ENCODE measurements at places on chromosomes 6 and 20.

- no peak for DNase-seq
Measured at GRCh38 chr20:33810259-33810658, 889 bp upstream of the CHMP4B start.

DNA sequence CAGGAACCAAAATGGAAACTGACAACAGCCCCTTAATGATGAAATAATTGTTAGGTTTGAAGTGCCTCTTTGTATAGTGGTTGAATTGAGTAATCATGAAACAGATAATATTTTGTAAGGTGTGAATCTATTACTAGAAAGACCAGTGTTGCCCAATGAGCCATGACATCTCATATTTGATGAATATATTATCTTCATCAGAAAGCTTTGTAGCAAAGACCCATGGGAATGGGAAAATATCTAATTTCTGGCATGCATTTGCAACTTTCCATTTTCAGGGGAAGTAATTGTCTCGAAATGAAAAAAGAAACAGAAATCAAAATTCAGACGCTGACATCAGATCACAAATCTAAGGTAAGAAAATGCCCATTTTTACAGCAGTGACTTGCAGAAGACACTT, 57.3 kb upstream of the LAMP5 start:
- DNase-seq = no peak

DNA sequence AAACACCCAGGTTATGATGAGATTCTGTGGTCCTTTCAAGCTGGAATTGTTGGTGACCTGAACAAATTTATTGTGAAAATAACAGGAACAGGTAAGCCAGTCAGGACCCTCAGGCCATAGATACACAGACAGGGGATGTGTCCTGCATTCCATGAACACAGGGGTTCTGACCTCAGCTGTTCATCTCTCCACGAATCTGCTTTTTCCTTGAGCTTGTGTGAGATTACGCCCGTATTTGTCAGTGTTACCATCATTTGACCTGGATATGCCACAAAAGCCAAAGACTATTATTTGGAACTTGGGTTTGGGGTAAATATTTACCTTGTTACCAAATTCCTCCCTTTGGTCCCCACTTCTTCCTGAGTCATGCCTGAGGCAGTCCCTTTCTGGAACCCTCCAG, 288.9 kb downstream of the PREX1 start:
- DNase-seq = no peak

GRCh38 chr6:46954837-46955451, 33.2 kb upstream of the ADGRF5 start:
- no peak for DNase-seq

- no peak for DNase-seq
Measured at GRCh38 chr6:25266456-25267100, 12.6 kb upstream of the CARMIL1 start.

- no peak for DNase-seq
Measured at GRCh38 chr6:42921801-42922200, 5.9 kb downstream of the PTCRA start.

DNA sequence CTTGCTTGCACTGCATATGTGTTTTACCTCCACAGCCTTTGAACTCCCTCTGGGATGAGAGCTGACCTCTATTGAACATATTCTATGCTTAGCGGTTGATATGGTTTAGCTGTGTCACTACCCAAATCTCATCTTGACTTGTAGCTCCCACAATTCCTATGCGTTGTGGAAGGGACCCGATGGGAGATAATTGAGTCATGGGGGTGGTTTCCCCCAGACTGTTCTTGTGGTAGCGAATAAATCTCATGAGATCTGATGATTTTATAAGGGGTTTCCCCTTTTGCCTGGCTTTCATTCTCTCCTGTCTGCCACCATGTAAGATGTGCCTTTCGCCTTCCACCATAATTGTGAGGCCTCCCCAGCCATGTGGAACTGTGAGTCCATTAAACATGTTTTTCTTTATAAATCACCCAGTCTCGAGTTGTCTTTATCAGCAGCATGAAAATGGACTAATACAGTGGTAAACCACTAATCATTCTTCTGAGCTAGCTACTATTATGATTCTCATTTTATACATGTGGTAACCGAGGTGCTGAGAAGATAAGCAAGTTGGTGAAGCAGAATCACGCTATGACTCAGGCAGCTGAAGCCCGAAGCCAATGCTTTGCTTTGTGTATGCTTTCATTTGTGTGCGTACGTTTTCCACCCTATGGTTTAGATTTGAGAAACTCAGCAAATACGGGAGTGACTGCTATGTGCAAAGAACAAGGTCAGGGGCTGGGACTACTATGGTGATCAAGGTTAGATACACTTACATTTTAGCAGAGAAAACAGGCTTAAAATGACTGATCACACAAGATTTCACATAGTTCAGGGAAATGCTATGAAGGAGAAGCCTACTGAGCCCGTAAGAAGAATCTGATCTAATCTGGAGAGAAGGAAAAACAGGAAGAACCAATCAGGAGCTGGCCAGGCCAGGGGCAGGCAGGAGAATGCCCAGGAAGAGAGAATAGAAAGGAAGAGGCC, 363.5 kb downstream of the ESR1 start:
- no peak for DNase-seq

DNA sequence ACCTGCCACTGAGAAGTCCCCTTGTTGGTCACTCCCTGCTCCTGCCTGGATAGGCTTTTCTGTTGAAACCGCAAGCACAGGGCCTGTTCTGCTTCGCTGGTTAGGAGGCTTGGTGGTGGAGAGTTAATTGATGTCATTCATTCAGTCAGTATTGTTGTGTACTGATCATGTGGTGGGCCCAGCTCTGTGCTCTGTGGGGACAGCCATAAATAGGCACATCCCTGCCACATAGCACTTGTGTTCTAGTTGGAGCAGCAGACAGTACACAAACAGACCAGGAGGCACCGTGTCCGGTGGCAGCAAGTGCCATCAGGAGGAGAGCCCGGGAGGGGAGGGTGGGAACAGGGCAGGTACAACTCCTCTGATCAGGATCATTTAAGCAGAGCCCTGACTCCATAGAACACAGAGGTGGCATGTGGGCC, 155.2 kb upstream of the INSM1 start:
- DNase-seq = no peak

GRCh38 chr6:102149191-102149590, 755.7 kb downstream of the GRIK2 start:
- no peak for DNase-seq

GRCh38 chr6:7267466-7268091, 45.4 kb downstream of the SSR1 start:
- DNase-seq = peak; percentile 72

GRCh38 chr20:23079016-23079351, 7.1 kb downstream of the CD93 start:
- no peak for DNase-seq

- peak; percentile 28 for DNase-seq
Measured at GRCh38 chr20:44209686-44210405, 725 bp downstream of the OSER1 start.

DNA sequence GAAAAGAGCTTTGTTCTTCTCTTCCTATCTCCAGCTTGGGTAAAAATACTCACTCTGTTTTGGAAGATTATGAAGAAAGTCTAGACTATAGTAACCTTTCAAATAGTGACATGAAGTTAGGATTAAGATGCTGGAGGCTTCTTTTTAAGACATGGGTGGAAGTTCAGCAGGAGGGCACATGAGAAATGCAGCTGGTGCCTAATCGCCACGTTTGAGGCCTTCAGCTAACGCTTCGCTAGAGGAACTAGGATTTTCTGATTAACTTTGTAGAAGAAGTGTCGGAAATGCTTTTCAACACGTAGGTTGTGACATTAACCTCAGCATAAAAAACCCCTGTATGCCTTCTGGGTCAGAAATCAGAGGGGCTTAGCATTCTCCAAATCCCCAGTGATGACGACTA, 348.1 kb upstream of the MAP3K7 start:
- no peak for DNase-seq

DNA sequence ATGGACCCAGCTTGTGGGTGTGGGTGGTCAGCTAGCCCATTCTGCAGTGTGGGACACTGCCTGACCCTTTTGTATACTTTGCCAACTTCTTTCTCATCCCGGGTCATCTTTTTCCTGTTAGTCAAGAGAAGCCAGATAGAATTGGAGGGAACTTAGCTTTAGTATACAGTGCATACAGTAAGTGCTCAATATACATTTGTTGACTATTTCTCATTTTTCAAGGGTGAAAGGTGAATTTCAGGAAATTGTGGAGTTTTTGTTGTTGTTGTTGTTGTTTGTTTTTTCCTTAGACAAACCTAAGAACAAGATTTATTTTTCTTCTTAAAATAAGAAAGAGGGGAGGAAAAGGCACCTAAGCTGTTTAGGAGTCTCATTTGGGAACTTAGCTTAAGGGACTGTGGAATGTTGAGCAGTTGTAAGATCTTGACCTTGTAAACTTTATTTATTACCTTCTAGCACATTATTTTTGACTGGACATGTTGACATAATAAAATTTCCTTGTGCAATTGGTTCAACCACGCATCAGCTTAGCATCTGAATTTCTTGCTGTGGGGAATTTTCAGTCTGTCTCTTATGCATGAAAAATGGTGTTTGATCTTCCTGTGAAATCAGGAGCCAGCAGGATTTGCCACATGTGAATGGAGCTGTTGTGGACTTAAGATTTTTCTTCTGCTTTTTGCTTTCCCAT, 113.6 kb downstream of the ARID1B start:
- no peak for DNase-seq

DNA sequence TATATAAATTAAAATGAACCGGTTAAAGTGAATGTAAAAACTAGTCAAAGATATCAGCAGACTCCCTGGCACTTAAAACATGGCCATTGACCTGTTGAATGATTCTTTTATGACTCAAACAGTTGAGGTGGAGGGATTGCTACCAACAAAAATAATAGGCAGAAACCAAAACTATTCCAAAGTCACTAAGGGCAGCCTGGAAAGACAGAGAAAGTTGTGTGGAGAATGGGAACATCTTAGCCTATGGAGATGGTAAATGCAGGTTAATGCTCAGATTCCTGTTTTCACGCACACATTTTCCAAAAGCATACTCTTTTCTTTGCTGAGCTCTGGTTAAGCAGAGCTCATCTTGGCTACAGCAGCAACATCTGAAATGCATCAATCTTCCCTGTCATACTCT, 553.5 kb downstream of the HACE1 start:
- DNase-seq = no peak

- no peak for DNase-seq
Measured at GRCh38 chr6:157033428-157034140, 256.4 kb downstream of the ARID1B start.

DNA sequence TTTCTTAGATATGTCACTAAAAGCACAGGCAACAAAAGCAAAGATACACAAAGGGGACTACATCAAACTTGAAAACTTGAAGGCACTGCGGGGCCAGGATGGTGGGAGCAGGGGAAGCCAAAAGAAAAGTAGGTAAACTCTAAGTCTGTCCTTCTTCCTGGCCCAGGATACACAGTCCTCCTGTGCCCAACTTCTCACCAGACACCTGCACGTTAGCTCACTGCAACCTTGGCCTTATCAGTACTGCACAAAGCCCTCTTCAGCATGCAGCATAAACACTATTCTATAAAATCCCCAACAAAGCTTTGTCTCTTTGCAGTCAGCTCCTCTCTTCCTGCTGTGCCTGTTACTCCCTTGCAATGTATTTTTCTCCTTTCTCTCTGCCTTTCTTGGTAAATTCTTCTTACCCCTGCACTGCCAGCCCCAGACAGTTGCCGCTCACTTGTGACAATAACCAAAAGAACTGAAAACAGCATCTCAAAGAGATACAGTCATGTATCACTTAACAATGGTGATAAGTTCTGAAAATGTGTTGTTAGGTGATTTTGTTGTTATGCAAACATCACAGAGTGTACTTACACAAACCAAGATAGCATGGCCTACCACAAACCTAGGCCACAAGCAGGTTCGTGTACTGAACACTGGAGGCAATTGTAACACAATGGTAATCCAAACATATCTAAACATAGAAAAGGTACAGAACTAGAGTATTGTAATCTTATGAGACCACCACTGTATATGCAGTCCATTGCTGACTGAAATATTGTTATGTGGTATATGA, 51.2 kb downstream of the NINL start:
- DNase-seq = no peak

DNA sequence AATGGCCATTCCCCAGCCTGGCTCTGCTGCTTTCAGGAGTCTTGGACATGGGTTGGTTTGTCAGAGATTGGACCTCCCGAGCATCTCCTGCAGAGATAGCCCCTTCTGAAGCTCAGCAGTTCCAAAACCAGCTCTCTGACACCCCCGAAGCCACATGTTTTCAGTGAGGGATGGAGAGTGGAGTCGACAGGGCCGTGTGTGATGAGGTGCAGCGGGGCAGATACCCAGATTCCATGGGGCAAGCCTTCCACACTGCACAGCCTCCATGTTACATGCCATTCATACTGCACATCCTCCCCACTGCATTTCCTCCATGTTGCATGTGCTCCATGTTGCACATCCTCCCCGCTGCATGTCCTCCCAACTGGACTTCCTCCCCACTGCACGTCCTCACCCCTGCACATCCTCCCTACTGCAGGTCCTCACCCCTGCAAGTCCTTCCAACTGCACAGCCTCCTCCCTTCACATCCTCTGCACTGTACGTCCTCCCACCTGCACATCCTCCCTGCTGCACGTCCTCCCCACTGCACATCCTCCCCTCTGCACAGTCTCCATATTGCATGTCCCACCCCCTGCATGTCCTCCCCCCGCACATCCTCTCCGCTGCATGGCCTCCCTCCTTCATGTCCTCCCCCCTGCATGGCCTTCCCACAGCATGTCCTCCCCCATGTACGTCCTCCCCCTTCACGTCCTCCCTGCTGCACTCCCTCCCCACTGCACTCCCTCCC, 112.2 kb downstream of the SYNDIG1 start:
- no peak for DNase-seq

- peak; percentile 39 for DNase-seq
Measured at GRCh38 chr6:168968228-168968627, 285.4 kb downstream of the THBS2 start.

DNA sequence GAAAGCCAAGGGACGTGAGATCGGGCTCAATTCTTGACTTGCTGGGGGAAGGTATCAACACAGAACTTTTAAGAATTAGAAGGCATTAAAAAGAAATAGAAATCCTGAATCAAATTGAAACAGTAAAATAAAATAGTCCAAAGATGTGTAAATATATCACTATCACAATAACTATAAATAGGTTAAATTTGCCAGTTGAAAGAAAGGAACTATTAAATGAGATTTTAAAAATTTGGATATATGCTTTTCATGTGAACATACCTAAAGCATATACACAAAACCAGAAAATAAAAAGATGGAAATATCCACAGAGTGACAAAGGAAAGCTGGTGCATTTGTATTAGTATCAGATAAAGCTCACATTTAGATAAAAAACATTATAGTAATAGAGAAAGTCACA, 152.4 kb upstream of the ESR1 start:
- no peak for DNase-seq

- peak; percentile 79 for DNase-seq
Measured at GRCh38 chr6:117265410-117266256, at the start of gene VGLL2. TSS of gene VGLL2 (plus strand) at chr6:117265558. CDS start at chr6:117265764, 206 bp downstream.

DNA sequence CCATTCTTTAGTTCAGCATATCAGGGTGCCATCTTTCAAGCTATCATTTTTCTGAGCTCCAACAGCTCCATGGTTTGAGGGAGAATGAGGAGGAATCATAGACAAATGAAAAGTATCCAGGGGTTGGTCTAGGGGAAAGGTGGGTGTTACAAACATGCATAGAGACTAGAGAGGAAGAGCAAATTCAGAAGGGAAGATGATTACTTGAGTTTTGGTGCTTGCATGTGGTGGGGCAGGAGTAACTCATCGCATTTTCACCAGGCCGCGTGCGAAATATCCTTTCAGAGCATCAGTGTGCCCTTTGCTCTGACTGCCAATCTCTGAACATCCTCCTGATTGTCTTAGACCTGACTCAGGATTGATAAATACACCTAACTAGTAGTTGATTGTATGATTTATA, 7.7 kb upstream of the BICRAL start:
- no peak for DNase-seq
